ENCODE measurements at places on chromosomes 6 and 20.

DNA sequence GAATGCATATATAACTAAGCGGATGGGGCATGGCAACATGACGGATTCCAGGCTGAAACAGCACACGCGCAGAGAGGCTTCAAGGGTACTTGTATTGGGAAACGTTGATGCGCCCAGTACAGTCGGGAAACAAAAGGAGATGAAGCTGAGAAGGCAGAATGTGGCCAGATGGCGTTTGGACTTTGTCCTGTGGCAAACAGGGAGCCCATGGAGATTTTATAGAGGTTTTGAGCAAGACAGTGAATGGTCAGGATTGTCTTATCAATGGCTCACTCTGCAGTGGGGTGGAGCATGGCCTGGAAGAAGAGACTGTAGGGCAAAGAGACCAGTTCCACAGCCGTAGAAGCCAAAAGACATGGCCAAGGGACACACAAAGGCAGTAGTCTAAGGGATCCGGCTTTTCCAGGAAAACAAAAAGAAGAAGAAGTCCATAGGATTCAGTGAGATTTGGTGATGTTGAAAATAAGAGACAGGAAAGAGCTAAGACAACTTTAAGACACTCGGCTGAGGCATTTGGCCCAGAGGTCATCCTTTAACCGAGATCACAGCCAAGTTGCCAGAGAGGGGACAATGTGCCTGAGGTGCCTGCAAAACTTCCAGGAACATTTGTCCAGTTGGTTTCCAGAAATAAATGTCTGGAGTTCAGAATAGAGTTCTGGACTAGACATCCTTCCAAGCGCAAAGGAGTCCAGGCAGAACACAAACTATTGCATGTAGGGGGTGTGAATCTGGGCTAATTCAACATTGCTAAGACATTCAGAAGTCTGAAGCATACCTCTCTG, 123.0 kb upstream of the RREB1 start:
- DNase-seq, result no peak

DNA sequence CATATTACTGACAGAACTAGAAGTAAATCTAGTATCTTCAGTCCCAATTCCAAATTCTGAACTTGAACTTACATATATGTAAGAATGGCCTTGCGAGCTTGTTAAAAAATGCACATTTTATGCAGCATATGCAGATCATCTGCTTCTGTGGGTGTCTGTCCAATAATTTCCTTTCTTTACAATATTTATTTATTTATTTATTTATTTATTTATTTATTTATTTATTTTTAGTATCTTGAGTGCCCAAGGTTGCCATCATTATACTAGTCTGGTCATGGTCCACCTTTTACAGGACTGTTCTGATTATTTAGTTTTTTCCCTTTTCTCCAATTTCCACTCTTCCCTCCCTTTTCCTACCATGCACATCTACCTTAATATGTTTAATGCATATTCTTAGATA, 528.4 kb downstream of the COL12A1 start:
- no peak for DNase-seq

- DNase-seq, result no peak
Observed at GRCh38 chr6:133837801-133838349, 51.0 kb upstream of the TCF21 start.

GRCh38 chr6:90388395-90388794, 91.8 kb upstream of the BACH2 start:
- DNase-seq, result no peak

DNA sequence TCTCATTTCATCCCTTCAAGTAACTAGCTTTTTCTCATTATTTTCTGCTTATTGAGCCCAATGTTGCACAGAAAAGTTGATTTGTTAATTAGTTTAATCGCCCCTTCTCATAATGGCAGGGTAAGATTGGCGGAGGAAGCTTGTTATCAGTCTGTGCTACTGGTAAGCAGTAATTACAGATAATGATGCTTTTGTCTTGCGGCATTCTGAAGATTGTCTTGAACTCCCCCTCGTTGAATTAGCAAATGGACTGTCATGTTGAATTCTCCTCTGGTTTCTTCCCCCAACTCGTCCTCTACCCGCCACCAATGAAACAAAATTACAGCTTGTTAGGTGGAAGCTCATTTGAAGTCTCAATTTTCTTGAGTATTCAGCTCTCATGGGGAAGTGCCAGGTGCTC, 39.4 kb downstream of the PRDM13 start:
- no peak for DNase-seq

DNA sequence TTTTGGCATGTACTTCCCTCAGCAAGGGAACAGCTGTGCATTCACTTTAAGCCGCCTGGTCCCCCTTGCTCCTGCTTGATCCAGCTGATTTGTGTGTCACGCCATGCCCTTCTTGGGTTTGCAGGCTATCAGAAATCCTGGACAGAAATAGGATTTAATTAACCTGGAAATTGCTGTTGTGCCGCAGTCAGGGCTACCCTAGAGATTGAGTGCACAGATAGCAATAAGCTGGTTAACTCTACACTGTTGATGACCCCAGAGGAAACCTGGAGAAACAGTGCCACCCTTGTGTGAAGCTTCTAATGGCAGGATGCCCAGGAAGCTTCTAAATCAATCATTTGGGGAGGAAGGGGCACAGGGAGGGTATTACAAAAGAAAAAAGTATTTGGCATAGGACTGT, 199.0 kb downstream of the JARID2 start:
- DNase-seq, result no peak

- no peak for DNase-seq
Observed at GRCh38 chr6:113954653-113955052, 16.3 kb downstream of the HDAC2 start.

- DNase-seq, result no peak
Observed at GRCh38 chr6:5034736-5035135, 30.9 kb upstream of the RPP40 start.

GRCh38 chr6:44869321-44869897, 458.7 kb upstream of the RUNX2 start:
- DNase-seq, result no peak

DNA sequence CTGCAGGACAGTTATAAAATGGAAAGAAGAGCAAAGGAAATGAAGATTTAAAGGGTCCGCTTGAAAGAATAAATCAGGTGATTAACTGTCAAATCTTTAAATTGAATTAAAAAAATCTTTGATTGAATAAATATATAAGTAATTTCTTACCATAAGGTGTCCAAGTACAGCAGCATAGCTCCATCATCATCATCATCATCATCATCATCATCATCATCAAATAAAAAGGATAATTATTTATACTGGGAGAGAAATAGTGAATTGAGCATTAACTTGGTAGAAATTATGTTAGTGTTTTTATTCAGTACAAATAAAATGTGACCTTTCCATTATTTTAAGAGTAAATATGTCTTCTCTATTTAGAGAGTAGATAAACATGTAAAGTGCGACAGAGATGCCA, 745.6 kb upstream of the MARCKS start:
- DNase-seq, result no peak

- no peak for DNase-seq
Observed at GRCh38 chr6:120320481-120321162, 971.1 kb upstream of the MAN1A1 start.

- no peak for DNase-seq
Observed at GRCh38 chr6:73011945-73012344, 213.4 kb downstream of the KHDC1L start.

DNA sequence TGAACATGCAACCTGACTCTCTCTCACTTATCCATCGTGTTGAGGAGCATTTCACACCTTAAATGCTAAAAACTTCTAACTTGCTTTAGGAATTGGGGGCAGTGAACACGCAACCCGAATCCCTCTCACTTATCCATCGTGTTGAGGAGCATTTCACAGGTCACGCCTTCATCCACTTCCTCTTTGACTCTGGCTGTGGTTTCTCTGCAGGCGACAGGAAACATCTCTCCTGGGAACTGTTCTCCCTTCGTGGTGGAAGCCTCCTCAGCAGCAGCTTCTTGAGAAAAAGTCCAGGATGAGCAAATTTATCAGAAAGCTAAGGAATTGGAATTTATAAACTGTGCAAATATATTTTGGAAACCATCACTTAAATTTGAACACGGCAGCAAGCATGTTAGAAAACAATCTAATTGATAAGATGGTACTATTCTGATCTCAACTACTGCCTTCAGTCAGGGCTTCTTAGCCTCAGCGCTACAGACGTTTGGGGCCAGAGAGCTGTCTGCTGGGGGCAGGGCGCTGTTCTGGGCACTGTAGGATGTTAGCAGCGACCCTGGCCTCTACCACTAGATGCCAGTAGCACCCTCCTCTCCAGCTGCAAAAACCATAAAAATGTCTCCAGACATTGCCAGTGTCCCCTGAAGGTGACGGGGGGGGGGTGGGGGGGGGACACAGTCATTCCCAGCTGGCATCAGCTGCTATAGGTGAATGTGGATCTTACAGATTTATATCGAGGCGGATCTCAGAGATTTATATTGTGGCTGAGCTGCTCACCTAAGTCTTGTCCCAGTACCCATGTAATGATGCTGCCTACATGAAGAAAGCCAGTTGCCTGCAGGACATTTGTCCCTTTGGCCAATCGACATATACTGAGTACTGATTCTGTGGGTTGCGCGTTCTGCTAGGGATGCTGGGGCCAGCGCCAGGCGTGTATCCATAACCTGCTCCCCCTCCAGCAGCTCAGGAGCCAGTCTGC, 26.2 kb downstream of the CTCFL start:
- no peak for DNase-seq

GRCh38 chr6:48184648-48185047, 73.7 kb upstream of the PTCHD4 start:
- no peak for DNase-seq

- no peak for DNase-seq
Observed at GRCh38 chr6:21265730-21266044, 327.9 kb upstream of the SOX4 start.

- DNase-seq, result no peak
Observed at GRCh38 chr20:61861858-61862257, 203.8 kb downstream of the TAF4 start.

DNA sequence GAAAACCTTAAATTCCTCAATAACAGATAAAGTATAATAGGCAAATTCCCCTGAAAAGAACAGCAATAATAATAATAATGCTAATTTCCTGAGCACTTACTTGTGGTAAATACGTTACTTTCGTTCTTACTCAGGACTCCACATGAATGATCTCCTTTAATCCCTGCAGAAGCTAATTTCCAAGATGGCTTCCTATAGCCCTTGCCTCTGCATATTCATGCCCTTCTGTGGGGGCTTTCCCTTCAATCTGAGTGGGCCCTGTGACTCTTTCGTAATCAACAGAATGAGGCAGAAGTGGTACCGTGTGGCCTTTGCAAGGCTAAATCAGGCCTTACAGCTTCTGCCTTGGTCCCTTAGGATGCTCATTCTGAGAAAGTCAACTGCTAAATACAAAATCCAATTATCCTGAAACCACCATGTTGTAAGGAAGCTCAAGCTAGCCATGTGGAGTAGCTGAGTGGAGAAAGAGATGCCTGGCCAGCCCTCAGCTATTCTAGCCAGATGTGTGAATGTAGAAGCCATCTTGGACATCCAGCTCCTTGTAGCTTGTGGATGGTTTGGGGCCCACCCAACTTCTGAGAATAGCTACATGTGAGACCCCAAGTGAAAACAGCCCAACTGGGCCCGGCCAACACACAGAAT, 50.5 kb downstream of the MCUR1 start:
- no peak for DNase-seq

DNA sequence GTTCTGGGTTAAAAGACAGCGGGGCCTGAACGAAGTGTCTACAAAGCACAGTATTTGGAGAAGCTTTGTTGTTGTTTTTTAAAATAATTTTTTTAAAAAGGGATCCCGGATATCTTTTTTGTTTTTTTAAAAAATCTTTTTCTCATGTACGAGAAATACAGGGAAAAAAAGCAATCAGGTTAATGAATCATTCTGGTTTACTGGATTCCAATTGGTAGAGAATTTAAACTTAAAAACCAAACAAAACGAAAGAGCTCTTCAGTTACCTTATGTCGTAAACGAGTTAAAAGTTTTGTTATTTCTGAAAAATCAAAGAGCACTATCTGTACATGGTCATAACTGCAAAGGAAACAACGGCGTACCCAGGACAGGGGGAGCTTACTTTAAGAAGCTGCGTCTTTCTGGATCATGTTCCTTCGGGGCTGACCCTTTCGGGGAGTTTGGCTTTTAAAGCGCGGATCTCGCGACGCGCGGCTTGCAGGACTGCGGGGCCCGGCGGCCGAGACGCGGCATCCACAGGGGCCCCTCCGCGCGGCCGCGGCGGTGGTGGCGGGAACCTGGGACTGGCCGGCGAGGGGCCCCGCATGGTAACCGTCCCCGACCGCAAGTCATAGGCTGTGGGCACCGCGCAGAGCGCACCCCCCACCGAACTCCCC, 927 bp downstream of the IL20RA start:
- DNase-seq, result no peak

DNA sequence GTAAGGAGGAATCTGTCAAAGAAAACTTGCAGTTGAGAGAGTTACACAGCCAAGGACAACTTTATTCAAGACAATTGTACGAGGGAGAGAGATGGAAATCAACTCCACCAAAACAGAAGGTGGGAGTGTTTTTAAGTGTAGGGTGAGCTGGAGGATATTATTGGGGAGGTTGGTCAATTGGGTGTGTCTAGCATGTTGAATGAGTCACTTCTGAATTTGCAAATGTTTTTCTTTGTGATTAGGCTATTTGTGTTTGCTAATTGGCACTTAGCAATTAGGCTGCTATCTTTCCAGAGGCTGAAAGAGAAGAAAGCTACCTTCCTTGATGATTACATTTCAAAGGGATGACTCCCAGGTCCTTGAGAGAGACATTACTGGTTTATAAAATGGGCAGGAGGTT, 441.1 kb downstream of the MEI4 start:
- no peak for DNase-seq

DNA sequence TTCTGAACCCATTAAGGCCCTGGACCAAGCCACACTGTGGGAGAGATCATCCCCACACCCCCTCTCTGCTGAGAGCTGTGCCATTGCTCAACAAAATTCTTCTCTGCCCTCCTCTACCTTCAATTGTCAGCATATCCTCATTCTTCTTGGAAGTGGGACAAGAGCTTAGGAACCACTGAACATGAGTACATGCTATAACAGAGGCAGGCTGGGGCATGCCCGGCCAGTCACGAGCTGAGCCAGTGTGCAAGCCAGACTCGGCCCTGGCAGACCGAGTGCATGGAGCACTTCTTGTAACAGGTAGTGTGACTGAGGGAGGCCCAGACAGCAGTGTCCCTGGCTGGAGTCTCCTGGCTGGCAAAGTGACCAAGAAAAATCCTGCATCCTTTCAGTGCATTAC, 149.2 kb downstream of the MOXD1 start:
- DNase-seq, result no peak

GRCh38 chr6:21357262-21357661, 236.3 kb upstream of the SOX4 start:
- DNase-seq, result no peak

DNA sequence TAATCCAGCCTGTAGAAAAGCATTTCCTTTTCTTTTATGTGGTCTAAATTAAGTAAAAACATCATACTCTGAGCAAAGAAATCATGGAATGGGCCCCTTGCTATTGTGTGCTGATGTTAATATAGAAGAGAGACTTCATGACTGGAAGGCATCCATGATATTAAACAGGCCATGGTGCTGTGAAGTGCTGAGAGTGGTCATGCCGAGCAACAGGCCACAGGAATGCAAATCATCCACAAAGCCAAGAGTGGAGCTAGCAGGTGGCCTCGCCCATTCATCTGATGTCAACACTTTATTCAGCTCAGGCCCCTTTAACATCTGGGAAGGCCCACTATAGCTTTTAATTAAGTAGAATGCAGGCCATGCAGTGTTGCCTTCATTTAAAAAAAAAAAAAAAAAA, 115.2 kb upstream of the HMGCLL1 start:
- DNase-seq, result no peak
